ENCODE measurements at places on chromosomes 5 and 9.

DNA sequence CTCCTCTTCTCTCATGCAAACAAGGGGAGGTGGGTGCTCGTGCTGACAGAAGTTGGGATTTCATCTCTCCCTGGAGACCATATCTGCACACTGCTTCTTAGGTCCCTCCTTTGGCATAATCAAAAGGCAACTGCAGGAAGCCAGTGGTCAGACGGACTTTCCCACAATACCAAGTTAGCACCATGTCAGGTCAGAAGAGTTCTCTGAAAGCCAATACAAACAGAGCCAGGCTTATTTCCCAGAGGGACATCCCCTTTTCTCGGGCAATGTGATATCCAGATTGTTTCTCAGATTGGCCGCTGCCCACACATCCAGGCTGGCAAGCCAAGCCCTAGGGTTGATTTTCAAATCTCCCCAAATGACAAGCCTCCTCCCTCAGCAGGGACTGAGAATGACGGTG is 241.1 kb downstream of the NFIB start:
- DNase-seq, result no peak

DNA sequence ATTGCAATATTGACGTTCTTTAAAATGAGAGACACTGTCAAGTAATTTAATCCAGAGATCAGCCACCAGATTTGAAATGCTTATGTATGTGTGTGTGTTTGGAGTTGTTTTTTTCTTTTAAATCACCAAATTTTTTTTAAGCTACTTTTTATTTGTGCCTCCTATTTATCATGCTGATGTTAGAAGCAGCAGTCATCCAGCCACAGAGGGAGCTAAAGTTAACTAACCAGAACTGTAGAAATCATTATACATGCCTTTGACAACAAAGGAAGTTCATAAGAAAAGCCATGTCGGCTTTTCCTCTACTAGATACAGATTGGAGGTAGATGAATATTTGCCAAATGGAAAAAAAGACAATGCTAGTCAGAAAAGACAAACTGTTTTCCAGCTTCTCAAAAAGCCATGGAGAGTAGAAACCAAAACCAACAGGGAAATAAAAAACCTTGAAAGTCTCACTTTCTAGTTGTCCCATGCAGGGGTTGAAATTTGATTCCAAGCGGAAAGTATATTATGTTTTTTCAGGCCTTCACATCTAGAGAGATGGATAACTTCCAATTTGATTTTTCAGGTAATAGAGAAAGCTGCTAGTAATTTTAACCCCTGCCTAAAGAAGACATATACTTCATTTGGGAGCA is 4.5 kb downstream of the PURA start:
- DNase-seq, result peak; percentile 20

GRCh38 chr9:24500761-24501160 is 44.9 kb downstream of the IZUMO3 start:
- peak; percentile 95 for DNase-seq

DNA sequence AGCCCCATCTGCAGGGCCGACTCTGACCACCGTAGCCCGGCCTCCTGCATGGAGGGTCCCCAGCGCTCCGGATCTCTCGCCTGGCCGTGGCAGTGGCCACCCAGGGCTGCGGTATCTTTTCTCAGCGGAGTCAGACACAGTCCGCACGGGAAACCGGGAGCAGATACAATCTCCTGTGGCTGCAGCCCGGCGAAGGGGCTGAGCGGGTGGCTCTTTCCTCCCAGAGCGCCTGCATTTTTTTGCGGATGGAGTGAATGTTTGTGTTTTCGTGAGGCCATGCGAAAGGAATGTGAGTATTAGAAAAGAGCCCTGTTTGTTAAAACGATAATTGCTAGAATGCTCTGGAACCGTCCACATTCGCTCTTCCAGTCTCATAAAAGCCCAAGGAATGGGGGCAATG is 53.4 kb upstream of the PTCH1 start:
- DNase-seq, result no peak

DNA sequence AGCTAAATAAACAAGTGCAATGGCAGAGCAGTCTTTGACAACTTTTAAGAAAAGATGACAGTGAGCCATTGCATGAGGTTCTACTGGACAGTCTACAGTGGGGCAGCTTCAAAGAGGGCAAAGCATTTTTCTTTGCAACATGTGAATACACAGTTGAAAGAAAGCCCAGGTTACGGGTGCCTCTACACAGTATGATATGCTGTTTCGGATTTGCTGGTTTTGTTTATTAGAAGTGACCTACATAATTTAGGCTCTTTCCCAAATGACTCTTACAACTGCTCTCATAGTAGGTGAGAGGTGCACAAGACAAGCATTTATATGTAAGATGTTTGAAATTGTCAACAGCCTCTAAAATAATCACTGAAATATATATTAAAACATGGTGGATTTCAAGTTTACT is 62.4 kb downstream of the MEF2C start:
- no peak for DNase-seq

GRCh38 chr9:18746631-18747030 is 272.7 kb downstream of the ADAMTSL1 start:
- DNase-seq, result no peak

All from HAP-1 (cell line).